Inflammatory macrophage treated with lipopolysaccharide for 1 hour (primary cell): ENCODE measurements at places on chromosomes 2 and 18.

DNA sequence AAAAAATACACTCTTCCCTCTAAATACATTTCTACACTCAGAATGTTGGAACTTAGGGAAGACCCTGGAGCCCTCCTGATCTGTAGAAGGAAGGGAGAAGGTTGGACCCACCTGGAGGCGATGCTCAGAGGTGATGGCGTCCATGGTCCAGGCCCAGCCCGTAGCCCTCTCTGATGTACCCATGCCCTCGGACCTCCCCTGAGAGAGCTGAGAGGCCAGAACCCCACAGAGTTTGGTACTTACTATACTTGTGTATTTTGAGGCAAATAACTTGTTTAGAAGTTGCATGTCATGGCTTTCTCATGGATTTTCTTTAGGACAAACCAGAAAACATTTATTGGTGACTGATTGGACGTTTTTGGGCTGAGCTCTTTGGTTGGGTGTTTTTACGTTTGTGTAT, 10.5 kb downstream of the CTDP1 start:
- no peak for DNase-seq

DNA sequence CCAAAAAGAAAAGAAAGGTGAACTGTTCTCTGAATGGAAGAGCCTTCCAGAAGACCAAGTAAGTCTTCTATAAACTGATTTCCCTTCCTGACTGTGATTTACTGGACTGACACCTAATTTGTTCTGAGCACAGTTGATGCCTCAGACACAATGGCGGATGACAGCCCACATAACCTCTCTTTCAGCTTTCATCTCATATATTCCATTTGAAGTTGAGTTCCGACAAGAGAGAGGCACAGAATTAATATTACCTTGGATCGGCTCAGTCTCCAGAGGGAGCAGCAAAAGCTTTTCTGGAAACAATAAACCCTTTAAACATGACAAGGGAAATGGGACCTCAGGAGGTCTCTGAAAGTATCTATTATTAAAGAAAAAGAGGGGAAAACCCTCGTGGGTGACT, 638.7 kb upstream of the SETBP1 start:
- no peak for DNase-seq

GRCh38 chr2:147855977-147856376, 11.1 kb downstream of the ACVR2A start:
- DNase-seq = no peak

DNA sequence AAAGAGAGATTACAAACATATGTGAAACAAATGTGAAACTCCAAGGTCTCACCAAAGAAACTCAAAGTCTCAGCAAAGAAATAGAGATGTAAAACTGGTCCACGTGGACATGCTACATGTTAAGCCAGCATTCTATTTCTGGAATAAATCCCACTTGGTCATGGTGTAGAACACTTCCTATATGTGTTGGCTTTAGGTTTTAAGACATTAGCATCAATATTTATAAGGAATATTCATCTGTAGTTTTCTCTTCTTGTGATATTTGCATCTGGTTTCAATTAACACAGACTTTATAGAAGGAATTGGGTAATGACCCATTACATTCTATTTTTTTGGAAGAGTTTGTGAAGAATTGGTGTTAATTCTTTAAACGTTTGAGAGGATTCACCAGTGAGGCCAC, 133.1 kb downstream of the COPS8 start:
- no peak for DNase-seq

DNA sequence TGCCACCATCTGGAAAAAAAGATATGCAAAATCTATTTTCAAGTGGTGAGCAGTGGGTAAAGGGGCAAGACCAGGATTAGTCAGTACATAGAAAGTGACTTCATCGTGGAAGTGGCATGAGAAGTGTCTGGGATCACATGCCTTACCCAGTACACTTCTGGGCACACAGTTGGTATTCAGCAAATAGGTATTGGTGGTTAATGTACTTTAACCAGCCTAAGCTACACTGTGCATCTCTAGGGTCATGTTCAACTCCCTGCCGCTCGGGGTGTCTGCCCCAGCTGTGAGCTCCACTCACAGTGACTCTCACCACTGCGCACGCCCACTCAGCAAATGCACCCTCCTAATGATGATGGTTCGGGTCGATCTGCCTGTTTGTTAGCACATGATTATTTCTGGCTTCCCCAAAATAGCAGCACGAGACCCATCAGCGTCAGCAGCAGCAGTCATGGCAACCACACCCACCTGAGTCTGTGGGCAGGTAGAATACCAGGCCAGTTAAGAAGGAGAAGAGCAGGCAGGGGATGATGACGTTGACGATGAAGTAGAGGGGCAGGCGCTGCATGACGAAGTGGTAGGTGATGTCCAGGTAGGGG, 11.1 kb downstream of the CHRNA1 start:
- peak; percentile 52 for DNase-seq

DNA sequence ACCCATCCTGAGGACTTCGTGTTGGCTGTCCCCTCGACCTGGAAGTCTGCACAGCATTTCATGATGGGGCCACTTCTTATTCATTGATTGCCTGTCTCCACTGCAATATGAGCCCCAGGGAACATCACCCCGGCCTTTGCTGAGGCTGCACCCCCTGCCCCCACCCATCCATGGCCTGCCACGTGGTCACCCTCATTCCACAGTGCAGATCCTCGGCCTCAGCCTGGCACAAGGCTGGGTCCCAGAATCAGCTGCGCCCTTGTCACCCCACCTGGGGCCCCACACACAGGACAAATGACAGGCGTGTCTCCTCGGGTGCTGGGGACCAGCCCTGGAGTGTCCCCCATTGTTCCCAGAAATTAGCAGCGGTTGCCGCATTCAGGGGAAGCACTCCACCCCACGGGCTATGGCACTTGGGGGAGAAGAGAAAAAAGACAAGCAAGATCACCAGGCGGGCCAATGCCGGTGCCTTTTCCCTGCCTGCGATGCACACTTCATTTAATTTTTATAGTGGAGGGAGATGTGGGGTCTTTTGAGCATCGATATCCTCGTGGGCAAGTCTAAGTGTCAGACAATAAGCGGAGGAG, 157.4 kb downstream of the INHBB start:
- DNase-seq = no peak

DNA sequence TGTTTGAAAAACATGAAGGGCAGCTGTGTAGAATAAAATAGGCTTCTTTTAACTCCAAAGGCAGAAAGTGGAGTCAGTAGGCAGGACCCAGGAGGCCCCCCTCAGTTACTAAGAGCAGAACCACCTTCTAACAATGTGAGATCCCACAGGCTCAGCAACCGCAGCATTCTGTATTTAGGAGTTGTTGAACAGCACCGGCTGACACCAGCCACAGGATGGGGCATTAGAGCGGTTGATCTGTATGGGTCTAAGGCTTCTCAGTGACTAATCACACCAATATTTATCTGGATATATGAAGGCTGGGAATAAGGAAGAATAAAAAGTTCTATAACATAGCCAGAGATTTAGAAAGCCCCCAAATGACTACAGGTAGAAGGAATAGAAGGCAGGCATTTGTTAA, 51.7 kb downstream of the MYO5B start:
- DNase-seq = no peak

GRCh38 chr2:231391981-231392380, 3.5 kb upstream of the B3GNT7 start:
- DNase-seq = no peak

DNA sequence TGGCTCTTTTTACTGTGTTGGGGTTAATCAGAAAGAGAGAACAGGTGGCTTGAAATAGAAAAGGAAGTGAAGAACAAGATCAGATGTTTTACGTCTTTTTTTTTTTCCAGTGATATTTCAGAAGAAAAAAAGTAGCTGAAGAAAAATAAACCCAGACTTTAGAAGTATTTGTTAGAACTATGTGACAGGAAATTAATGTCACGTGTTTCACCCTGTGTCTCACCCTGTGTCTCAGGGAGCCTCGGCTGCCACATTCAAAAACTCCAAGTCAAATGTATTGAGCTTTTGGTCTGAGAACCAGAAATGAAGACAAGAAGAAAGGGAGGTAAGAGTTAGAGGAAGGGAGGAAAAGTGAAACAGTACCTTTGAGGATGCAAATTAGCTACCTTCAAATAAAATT, 38.0 kb downstream of the AKAIN1 start:
- no peak for DNase-seq

DNA sequence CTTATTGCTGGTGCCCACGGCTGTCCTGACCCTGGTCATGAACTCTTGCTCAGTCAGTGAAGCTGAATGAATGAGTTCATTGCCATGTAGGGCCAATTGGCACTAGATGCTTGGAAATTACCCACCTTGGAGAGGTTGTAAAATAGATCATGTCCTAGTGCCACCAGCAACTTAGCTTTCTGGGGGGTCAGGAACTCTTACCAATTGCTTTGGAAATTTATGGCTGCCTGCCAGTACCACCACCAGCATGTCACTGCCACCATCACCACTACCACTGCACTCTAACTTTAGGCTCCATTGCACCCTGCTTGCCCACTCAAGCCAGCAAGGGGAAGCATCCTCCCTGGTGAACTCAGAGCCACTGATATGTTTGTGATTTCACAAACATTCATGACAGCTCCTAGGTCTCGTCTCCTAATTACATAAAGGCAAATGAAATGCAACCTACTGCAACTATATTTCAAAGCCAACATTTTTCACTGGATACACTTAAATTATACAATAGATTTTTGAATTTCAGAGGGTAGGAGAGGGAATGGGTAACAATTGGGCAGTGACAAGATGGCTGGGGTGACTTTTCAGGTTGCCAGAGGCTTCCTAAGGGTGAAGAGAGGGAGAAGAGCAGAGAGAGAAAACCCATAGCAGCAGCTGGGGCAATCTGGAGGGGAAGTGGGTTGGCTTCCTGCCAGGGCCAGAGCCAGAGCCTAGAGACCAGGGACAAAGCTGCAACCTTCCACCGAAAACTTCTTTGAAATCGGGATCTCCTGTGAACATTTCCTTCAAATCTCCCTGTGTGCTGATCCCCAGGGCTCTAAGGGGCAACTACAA, 3.5 kb upstream of the EMILIN1 start:
- DNase-seq = no peak

- no peak for DNase-seq
These were observed 210.0 kb upstream of the SIX3 start for GRCh38 chr2:44731505-44731904.

DNA sequence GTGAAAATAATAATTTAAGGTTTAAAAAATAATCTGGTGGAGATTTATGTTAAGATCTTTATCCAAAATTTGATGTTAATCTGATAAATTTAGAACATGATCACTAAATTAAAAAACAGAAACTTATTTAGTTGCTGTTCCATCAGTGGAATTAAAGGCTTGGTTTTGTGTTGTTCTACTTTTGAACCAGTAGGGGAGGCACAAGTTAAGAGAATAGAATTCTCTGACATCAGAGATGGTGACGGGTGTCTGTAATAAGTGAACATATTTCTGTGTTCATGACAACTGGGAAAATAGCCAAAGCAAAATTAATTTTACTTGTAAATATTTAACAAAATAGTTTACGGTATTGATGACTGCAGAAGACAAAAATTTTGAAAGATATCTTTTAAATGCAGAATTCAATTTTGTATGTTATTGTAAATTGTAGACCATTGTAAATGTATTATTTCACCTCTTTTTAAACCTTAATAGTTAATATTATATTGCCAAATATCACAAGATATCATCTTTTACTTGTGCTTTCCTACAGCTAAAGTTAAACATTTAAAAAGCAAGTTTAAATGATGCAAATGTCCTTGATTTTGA, 106.0 kb downstream of the UBR3 start:
- peak; percentile 1 for DNase-seq

- no peak for DNase-seq
These were observed 207.7 kb upstream of the CRIM1 start for GRCh38 chr2:36147670-36148390.

DNA sequence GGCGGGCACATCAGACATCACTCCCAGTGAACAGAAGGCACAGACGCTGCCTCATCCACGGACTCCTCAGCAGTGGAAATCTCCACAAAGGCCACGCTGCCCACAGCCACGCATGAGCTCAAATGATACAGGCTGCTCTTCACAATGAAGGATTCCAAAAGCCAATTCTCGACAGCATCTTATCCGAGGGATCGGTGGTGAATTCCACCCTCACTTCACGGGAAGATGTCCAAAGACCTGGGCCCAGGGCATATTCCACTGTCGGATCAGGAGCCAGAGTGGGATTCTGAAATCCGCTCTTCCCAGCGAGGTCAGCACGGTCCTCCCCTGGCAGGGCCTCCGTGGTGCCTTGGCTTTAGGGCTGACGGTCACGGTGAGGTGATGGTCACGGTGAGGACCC, 55.8 kb downstream of the EIPR1 start:
- no peak for DNase-seq

DNA sequence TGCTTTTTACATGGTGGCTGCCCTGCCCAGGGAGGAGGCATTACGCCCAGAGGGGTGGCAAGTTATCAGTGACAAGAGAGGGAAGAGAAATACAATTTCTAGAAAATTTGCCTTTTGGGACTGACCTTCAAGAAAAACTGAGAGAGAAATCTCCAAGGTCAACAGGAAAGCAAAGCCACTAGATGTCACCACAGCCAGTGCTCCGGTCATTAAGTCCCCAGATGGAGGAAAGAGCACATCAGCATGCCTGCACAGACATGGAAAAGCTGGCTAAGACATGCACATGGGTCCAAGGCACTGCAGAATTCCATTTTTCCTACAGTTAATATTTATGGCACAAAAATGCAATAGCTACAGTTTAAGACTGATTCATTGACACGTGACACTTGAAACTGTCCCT, 21.0 kb downstream of the FHL2 start:
- no peak for DNase-seq

DNA sequence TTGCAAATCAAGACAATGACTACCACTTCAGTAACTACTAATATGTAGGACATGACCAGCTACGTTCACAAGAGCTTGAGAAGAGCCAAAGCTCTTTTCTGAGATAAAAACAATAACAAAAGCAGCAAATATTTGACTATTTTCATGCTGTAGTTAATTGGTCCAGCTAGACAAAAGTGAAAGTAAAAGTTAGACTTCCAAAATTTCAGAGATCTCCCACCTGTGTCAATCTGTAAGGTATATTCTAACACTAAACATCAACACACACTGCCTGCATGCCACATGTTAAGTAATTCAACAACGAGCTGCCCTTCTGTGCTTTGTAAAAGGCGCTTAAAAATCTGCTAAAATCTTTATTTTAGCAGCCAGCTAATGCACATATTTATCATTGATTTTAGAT, 185.9 kb downstream of the SLC39A10 start:
- no peak for DNase-seq

DNA sequence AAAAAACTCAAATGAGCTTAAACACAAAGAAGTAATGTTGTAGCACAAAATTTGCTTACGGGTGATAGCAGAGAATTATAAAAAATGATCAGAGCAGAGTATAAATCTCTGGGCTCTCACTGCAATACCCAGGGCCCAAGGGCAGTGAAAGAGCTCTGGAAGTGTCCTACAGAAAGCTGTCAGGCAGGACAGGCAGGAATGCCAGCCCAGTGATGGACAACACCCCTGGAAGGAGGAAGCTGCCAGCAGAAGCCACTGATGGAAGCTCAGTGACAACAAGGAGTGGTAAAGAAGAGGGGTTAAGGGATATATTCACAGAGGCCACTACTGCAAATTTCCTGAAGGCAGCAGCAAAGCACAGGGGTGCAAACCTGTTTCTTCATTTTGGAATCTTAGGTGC, 214.9 kb downstream of the L3MBTL4 start:
- no peak for DNase-seq

DNA sequence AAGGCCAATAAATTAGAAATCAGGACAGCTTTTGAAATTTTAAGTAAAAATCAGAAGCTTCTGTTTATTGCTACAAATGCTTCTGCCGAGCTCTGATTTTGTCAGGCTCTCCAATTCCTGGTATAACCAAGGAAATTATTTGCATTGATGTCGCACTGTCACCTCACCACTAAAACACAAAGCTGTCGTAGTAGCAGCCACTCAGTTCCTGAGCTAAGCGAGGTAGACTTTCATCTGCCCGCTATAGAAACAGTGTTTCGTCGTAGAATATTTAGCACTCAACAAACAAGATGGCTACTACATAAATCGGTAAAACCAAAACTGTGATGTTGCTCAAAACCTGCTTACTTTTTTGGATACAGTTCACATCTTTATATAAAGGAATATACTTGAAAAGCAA, 141.3 kb upstream of the FOSL2 start:
- no peak for DNase-seq
